Epithelial cell of alveolus of lung (primary cell): ENCODE measurements at places on chromosomes 1 and 21. TPM values are rescaled to one million over a fixed set of nuclear protein-coding genes. Genes with fewer than 3 reads are reported as not detected.

The TDRKH gene
- total RNA-seq: 1.1 and 4.1 TPM in 2 replicates

The PYGO2 gene
- total RNA-seq: 20.4 and 26.2 TPM in 2 replicates

The TRAF3IP3 gene
- 0.26 TPM in 1 of 2 replicates, not detected in the other for total RNA-seq

The RAP1GAP gene
- 0.13 TPM in 1 of 2 replicates, not detected in the other for total RNA-seq

The NR5A2 gene
- 3.2 and 4.7 TPM in 2 replicates for total RNA-seq

The MYOCOS gene
- not detected in 2 replicates for total RNA-seq

The PIK3CD gene
- 6.8 and 20.3 TPM in 2 replicates for total RNA-seq

The ABCA4 gene
- total RNA-seq: 0.52 and 1.4 TPM in 2 replicates
